ENCODE measurements at places on chromosomes 2 and 18. TPM values are rescaled to one million over a fixed set of nuclear protein-coding genes. Genes with fewer than 3 reads are reported as not detected.

FOSL2 gene
- total RNA-seq, result 45.2 TPM

SLC4A5 gene
- under 0.01 TPM for total RNA-seq

DCDC2C gene
- total RNA-seq, result not detected

LOXHD1 gene
- not detected for total RNA-seq

GPBAR1 gene
- not detected for total RNA-seq

Measured in smooth muscle cell of trachea (primary cell).